ENCODE measurements at places on chromosomes 16 and 17.

DNA sequence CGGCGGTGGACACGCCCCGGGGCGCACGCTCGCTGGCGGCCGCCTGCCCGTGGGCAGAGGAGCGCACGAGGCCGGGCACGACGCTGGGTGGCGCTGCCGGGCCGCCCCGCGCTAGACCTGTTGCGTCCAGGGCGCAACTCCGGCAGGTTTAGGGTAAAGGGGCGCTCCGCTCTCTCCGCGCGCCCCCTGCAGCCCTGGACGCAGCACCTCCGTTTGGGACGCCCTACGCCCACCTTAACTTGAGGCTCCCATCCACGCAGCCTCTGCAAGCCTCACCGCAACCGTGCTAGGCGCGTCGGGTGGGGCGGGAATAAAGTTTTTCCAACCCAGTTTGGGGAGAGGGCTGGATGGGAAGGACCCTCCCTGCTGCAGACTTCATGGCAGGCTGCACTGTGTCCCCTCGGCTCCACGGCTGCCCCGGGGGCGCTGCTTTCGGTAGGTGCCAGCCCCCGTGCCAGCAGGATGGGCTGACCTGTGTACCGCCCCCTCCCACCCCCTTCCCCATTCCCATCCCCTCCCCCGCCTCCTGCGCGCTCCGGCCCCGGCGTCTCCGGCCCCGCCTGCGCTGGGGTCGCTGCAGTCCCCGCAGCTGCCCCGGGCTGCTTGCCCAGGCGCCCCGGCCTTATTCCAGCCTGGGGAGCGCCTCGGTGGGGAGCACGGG lies at the start of gene SYT17:
TSS of gene SYT17 (plus strand) at position 531 of the 661 bp plus-strand sequence. CDS start 407 bp downstream, outside the sequence.
- peak; percentile 59 for DNase-seq

DNA sequence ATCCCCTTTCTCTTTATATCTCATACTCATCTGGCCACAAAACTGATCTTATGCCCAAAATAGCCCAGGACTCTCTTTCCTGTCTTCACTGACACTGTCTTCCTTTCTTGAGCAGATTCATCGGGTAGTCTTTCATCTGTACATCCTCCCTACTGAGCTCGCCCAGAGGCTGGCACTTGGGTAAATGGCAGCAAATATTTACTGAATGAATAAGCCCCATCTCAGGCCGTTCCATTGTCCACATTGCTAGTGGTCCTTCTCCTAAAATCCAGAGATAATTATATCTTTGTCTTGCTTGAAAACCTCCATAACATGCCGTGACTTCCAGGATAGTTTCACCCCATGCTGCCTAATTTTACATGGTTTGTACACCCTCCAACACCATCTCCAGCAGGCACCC lies 158.1 kb upstream of the SDK2 start:
- no peak for DNase-seq

DNA sequence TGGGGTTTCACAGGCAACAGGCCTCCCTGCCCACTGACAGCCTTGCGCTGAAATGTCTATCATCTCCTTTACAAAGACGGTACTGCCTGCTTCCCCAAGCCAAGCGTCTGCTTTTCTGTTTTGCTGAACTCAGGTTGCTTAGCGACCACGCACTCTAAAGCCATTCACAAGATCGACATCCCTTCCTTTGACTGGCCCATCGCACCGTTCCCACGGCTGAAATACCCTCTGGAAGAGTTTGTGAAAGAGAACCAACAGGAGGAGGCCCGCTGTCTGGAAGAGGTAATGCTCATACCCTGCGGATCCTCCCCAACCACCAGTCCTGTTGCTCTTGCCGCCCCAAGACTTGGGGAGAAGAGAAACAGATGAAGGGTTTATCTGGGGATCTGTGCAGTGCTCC lies 28.7 kb downstream of the TMEM186 start:
- no peak for DNase-seq

- DNase-seq = no peak
Measured at GRCh38 chr17:50944054-50944901, 78.1 kb upstream of the TOB1 start.

DNA sequence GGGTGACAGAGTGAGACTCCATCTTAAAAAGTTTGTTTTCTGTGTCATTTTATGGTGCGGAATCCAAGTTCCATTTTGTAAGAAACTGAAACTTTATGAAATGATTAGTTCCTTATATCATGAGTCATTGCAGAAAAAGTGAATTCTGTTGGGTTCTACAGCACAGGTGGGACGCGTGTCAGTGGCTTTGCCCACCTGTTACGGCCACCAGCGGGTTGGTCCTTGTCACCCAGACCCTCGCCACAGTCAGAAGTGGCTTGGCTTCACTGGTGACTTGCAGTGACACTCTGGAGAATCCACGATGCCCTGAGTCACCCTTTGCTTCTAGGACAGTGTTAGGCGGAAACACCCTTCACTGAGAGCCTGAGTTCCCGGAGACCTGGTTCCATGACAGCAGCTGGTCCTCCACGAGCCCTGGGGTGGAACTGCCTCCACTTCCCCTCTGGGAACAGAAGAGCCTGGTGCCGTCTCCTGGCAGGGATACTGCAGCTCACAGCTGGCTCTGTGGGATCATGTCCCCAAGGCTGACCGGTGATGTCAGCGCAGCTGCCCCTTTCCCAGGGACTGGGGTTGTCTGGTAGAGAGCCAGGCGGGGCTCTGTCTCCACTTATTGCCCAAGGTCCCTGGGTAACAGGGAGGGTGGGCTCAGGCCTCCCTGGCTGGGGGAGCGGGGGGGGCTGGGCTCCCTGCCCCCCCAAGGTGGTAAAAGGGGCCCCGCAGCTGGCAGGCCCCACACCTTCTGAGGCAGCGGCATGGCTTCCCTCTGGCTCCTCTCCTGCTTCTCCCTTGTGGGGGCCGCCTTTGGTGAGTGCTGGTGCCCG lies at the start of gene CTRB1:
TSS of gene CTRB1 (plus strand) at position 733 of the 821 bp plus-strand sequence. CDS start at position 753, 20 bp downstream.
- DNase-seq = no peak

DNA sequence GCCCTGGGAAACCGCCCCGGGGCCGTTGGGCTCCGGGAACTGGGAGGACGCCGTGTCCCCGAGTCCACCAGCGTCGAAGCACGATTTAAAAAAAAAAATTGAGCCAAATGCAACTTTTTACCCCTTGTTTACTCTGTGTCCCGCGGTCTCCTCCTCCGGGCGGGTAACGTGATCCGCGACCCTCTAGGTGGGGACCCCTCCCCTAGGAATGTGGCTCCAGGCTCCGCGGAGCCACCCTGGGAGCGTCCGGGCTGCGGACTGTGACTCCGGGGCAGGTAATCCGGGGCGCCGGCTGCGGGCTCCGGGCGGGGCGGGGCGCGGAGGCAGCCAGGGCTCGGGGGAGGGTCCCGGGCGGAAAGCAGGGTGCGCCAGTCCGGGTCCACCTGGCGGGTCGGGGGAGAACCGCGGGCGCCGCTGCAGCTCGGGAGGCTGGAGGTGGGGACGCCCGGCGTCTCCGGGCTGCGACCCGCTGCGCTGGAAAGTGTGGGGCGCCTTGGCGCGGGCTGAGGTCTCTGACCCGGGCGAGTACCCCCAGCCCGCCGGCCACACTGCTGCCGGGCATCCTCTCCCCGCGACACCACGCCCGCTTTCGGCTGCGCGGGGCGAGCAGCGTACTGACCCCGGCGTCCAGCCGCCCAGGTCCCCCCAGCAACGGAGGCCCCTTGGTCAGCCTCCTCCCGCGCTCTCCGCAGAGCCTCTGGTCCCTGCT lies 852 bp upstream of the HELZ start:
- DNase-seq = no peak

DNA sequence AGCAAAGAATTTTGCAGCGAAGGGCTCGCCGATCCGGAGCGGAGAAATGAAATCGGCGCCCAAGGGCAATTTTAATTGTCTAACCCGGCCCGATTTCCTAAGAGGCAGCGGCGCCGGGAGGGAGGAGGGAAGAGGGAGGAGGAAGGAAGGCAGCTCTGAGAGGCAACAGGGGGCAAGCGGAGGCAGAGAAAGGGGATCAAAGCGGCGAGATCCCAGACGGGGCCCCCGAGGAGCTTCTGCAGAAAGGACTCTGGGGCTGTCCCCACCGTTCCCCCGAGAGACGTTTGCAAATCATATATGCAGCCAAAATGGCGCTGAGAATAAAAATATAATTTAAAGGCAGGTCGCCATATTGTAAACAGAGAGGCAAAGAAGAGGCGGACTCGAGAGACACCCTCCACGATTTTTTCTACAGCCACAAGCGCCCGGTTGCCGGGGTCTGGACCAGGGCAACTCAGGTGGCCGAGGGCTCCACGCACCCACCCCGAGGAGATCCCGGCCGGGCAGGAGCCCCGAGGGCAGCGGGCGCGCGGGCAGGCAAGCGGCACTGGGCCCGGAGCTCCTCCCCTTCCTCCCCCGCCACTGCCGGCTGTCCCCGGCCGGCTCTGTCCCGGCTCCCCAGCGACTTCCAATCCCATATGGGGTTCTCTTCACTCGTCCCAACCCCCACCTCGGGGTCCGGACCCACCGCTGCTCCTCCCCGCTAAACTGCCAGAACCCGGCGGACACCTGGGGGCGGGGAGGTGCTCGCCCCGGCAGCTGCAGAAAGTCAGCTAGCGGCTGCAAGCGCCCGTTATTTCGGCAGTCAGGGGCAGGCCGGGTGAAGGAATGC lies 1.9 kb downstream of the PHF12 start:
- DNase-seq = peak; percentile 83

All from MCF 10A (cell line).